ENCODE measurements at places on chromosomes 11 and 22. TPM values are rescaled to one million over a fixed set of nuclear protein-coding genes. Genes with fewer than 3 reads are reported as not detected.

FOXRED1 gene
- 20.9 TPM for total RNA-seq

A4GALT gene
- 24.1 TPM for total RNA-seq

OTOG gene
- total RNA-seq: under 0.01 TPM

OR51E1 gene
- total RNA-seq: 1.9 TPM

- no peak for DNase-seq
Observed at GRCh38 chr11:43760902-43761301, 80.4 kb downstream of the HSD17B12 start.

DNA sequence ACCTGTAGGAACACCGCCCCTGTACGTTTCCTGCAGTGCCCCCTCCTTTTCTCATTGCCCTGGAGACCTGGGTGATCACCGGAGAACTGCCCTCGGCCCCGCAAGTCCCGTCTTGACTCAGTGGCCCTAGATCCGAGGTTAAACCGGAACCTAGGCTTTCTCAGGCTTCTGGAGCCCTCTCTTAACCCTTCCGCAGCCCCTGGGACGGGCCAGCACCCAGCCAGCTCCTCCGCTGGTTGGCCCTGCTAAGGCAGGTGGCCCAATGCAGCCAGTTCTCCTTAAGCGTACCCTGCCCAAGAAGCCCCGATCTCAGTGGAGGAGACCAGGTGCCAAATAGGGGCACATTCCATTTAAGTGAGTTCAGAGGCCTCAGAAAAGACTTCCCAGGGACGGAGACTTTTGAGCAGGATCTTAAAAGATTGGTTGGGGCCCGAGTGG is 776 bp downstream of the NLRX1 start:
- peak; percentile 74 for DNase-seq

- no peak for DNase-seq
Observed at GRCh38 chr22:49239264-49240015, 588.2 kb downstream of the BRD1 start.

DNA sequence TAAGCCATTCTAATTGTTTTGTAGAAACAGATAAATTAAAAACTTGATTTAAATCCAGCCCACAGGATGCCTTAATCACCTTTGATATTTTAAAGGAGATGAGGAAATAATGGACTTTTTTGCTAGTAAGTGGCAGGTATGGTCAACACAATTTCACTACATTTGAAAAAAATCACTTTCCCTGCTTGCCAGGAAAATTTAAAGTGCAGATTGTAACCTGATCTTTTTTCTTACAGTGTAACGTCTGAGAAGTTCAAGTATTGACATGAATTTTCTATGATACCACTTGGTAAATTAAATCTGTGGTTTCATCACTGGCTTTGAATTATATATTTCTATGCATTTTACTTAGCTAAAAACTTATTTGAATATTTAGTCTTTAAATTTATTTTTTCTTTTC is 65.3 kb downstream of the ARHGEF12 start:
- no peak for DNase-seq

DNA sequence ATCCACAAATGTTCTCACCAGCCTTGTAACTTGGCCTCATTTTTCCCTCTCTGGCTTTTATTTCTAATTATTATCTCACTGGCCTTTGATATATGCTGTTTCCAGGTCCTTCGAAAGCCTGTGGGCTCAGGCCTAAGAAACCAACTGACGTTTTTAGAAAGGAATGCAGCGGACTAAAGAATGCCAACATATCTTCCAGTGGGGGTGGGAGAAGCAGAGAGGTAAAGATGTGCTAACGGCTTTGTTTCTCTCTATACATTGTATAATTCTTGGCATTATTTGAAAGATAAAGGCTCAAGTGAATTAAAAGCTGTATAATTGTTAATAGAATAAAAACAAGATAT is 28.2 kb downstream of the OR6Q1 start:
- DNase-seq: peak; percentile 43

GRCh38 chr11:76293189-76293631 is 86.9 kb upstream of the WNT11 start:
- peak; percentile 38 for DNase-seq

DNA sequence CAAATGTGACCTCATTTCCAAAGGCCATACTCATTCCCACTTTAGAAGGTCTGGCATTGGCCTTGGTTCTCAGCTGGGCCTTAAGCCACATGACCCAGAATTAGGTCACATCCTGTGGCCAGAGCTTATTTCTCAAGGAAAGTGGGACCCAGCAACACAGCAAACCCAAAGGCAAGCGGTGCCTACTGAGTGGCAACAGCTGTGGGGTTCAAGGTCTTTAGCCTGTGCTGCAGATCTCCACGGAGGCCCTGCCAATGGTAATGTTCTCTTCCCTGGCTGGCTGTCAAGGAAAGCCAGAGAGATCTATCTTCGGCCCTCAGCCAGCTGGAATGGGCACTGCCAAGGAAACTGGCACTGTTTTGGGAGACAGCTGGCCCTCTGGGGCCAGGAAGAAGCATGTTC is 41.5 kb upstream of the TP53I11 start:
- DNase-seq: peak; percentile 55

- peak; percentile 85 for DNase-seq
Observed at GRCh38 chr11:78961937-78962701, 387.5 kb upstream of the NARS2 start.
